ENCODE measurements at places on chromosomes 2 and 18.
A peak's percentile ranks its signal among the peaks of the same experiment; 100 is the strongest.

DNA sequence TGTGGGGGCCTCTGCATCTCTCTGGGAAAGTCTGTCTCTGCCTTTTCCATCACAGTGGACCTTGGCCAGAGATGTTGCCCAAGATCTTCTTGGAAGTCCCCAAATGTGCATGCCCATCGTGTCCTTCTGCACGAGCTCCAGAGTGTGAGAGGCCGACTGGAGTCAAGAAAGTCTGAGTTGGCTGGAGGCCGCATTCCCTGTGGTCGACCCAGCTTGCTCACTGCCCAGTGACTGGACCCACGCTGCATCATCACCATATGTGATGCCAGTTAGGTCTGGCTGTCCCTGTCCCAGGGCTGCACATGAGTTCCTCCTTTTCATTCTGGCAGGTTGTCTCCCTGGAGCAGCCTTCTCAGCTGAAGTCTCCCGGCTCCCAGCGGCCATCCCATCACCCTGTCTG, 93.8 kb downstream of the ARL4C start:
- peak; percentile 63 for DNase-seq

- DNase-seq, result no peak
Measured at GRCh38 chr2:5720426-5720825, 28.2 kb downstream of the SOX11 start.

DNA sequence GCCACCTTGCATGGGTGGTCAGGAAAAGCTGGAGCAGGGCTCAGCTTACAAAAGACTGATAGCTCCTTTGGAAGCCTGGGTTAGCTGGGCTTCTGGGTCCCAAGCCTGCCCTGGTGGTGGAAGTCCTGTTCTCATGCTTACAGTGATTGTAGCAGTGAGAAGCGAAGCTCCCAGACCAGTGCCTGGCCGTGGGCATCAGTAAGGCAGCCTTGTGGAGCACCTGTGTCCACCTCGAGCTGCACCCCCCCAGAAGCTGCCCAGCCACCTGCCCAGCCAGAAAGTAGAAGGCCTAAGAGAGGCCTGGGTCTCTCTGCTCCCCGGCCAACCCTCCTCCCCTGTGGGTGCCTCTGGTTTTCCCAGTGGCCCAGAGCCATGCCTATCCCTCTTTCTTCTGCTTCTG, 10.5 kb downstream of the GLI2 start:
- DNase-seq, result no peak

- DNase-seq, result no peak
Measured at GRCh38 chr2:163748420-163748819, 12.6 kb upstream of the FIGN start.

DNA sequence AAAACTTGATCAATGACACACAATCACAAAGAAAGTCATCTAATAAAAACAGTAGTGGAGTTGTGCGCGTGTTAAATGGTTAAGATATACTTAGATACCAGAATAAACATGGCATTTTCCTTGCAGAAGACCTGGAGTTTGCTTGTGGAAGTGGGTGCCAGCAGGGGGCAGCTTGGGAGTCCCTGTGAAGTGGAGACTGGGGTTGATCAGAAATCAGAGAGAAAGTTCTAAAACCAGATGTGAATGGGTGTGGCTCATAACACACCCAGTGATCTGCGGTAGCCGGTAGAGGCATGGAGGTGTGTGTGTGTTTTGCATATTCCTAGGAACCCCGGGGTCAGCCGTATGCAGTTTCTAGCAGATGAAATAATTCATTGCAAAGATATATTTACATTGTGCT, 300.1 kb upstream of the TRIB2 start:
- DNase-seq, result peak; percentile 31

DNA sequence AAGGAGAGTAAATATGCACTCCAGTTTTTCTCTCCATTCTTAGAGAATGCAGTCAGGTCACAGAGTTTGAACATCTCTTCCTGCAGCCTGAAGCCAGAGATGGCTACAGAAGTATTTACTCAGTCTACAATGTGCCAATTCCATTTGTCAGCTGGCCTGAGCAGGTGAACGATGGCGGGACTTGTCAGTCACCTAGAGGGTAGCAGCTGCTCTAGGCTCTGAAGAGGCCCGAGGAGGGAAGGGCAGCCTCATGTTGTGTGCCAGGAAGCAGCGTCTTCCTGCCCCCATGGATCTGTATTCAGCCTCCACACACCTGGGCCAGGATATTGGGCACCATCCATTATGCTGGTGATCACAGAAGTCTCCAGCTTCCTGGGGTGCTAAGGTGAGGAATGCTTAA, 316.7 kb upstream of the CHAC2 start:
- no peak for DNase-seq

GRCh38 chr2:3113122-3113521, 264.5 kb downstream of the EIPR1 start:
- no peak for DNase-seq

DNA sequence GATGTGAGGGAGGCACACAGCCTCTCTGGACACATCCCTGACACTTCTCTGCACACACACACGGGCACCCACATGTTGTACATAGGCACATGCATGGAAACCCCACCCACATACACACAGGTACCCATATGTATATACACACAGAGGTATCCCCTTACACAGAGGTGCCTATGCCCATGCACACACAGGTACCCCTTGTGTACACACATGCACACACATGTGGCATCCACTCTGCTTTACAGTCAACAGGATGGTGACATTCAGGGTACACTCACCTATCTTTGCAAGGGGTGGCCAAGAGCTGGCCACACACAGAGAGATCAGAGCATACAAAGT, 59.5 kb downstream of the FAM168B start:
- DNase-seq, result no peak

- DNase-seq, result no peak
Measured at GRCh38 chr2:240106765-240107476, 29.2 kb downstream of the COPS9 start.

DNA sequence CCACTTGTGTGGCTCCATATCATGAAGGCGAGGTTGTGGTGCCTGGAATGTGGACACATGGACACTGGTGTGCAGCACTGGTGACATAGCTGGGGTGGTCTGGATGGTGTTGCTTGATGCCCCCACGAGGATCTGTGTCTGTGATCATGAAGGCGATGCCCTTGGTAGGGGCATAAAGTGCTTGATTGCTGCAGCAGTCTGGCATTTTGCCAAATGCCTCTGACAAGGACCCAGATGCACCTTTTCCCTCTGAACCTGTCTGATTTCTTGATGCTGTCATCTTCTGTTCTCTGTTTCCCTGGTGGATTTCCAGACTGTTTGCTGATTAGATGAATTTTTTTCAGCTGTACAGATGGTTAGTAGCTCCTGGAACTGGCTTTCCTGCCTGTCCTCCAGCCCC, 752.0 kb upstream of the HS6ST1 start:
- DNase-seq, result no peak

- no peak for DNase-seq
Measured at GRCh38 chr2:228869636-228870264, 401.3 kb downstream of the PID1 start.

GRCh38 chr2:46552079-46552478, 72.7 kb downstream of the TMEM247 start:
- DNase-seq, result no peak
